CD8-positive, alpha-beta memory T cell (primary cell): ENCODE measurements at places on chromosomes 13 and 19.

GRCh38 chr19:15432018-15432494 lies 13.3 kb upstream of the AKAP8L start:
- DNase-seq, result no peak

GRCh38 chr19:41951686-41952172 lies 7.4 kb downstream of the RABAC1 start:
- peak; percentile 84 for DNase-seq

DNA sequence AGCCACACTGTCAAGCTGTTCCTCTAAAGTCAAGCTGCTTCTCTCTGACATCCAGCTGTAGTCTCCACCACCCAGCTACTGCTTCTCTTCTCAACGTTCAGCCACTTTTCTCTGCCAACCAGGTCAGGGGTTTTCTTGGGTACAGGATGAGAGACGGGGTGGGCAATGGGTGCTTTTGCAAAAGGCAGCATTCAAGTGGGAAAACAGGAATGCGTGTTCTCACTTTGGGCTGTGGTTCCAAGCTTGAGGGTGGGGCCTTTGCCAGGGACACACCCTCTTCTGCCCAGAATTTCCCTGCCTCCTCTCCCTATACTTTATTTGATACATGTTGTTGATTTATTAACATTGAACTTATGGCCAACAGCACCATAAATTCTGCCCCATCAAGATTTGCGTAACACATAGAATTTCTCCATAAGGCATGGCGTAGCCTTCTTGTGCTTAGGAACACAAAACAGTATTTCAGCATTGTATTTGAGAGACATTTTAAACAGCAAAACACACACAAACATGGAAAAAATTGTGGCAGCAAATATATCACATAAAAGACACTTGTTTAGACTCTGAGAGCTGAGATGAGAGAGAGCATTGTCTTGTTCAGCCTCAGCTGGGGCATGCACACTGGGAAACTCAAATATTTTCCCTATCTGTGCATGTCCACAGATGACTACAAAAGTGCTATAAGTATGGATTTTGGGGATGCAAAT lies 392.8 kb downstream of the SLITRK6 start:
- no peak for DNase-seq

GRCh38 chr19:22523940-22524339 lies 101.8 kb upstream of the ZNF98 start:
- DNase-seq, result no peak

GRCh38 chr13:40963927-40964326 lies 55.2 kb downstream of the ELF1 start:
- no peak for DNase-seq

GRCh38 chr13:113959198-113959597 lies 14.7 kb downstream of the C13orf46 start:
- DNase-seq, result no peak

GRCh38 chr19:6481541-6482342 lies at the start of gene DENND1C:
DENND1C (minus strand) TSS chr19:6481787; CDS start chr19:6481695, 92 bp downstream.
- DNase-seq, result peak; percentile 46

- DNase-seq, result no peak
These were observed 27.2 kb upstream of the ATP1A3 start for GRCh38 chr19:42021185-42021584.

- no peak for DNase-seq
These were observed 72.9 kb upstream of the GPR183 start for GRCh38 chr13:99379856-99380801.

DNA sequence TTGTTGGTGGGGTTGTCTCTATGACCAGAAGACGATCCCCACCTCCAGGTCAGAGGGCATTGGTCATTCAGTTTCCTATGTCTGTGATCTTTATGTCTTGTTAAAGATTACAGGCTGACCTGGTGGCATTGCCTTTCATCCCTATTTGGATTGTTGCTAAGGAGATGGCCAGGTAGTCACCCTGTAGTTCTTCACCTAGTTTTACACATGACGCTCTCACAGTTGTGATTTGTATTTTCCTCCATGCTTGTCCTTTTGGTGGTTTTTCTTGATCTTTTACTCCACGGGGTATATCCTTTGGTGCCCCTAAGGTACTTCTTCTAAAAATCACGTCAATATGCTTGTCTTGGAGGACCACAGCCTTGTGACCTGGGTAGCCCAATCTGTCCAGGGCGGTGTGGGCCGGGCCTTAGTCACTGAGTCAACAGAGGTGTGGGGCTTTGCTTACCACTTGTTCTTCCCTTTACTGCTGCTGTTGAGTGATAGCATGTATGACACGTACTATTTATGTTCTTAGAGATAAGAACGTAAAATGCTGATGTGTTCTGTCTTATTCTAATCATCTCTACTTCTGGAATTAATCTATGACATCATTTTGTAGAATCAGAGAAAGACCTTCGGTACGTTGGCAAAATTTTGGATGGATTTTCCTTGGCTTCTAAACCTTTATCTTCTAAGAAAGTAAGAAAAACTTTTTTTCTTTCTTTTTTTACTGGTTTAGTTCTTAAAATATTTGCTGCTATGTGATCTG lies 20.1 kb downstream of the GPATCH1 start:
- DNase-seq, result no peak

DNA sequence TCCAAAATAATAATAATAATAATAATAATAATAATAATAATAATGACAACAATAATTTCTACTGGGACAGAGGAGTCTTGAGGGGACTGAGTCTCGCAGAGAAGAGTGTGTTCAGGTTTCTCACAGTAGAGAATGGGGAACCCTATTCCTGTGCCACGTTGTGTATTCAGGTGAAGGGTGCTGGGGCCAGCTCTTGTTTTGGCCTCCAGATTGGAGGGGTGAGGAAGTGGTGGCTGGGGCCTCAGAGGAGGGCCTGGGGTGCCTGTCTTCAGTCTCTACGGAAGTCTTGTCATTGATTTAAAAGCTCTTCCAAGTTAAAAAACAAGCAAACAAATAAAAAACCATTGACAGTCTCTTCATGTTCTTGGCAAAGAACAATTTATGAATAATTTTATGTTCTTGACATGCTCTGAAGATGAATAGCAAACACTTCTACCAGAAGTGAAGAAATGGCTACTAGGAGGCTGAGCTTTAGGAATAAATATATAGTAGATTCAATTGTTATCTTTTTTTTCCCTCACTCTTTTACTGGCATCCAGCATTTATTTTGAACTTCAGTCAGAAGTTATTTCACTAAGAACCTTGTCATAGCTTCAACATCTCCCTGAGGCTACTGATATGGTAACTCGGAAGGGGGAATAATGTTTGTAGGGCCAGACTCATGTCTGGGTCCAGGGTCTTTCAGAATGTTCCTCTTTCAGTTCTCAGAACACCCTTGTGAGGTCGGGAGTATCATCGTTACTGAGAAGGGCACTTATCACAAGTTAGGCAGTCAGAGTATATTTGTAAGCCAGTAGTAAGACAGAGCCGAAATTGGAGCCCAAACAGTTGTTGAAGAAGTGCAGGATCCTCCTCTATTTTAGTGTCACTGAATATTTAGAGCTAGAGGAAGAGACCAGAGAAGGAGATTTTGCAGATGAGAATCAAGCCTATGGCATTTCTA lies 13.1 kb downstream of the LRCH1 start:
- no peak for DNase-seq

GRCh38 chr13:28532388-28533124 lies 37.6 kb upstream of the FLT1 start:
- DNase-seq, result no peak

GRCh38 chr13:50129081-50129705 lies 113.9 kb downstream of the KCNRG start:
- no peak for DNase-seq

- DNase-seq, result no peak
These were observed 12.3 kb downstream of the CIB3 start for GRCh38 chr19:16160943-16161560.

GRCh38 chr13:34031610-34032009 lies 213.7 kb downstream of the RFC3 start:
- no peak for DNase-seq

- DNase-seq, result no peak
These were observed 134.4 kb upstream of the TSC22D1 start for GRCh38 chr13:44710576-44710975.

- DNase-seq, result no peak
These were observed 135.3 kb upstream of the SLITRK5 start for GRCh38 chr13:87535911-87536310.

DNA sequence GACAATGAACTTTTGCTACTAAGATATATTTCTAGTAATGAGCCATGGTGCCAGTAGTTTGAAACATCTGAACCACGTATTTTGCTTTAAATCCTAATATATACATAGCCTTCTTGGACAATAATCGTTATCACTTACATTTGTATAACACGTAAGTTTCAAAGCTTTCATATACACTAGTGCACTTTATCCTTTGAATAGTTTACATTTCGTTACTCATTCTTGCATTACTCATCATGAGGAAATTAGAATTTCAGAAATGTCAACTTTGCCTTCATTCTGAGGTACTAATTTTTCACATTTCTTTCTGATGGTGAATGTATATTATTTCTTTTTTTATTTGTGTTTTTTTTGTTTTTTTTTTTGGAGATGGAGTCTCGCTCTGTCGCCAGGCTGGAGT lies 5.8 kb downstream of the KBTBD7 start:
- no peak for DNase-seq

DNA sequence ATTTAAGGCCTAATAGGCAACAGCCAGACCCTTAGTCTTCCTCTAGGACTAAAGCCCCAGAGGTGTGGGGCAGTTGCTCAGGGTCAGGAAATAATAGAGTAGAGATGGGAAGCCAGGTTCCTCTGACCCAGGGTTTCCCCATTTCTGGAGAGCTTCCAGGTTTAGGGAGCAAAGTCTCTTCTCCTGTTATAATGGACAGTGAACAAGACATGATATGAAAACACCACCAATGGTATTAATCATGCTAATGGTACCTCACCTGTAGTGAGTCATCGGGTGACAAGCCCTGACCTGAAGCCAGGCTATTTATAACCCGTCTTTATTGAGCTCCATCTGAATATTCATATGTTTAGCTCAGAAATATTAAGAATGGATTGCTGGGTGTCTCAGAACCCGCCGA lies 24.6 kb downstream of the BICRA start:
- no peak for DNase-seq

DNA sequence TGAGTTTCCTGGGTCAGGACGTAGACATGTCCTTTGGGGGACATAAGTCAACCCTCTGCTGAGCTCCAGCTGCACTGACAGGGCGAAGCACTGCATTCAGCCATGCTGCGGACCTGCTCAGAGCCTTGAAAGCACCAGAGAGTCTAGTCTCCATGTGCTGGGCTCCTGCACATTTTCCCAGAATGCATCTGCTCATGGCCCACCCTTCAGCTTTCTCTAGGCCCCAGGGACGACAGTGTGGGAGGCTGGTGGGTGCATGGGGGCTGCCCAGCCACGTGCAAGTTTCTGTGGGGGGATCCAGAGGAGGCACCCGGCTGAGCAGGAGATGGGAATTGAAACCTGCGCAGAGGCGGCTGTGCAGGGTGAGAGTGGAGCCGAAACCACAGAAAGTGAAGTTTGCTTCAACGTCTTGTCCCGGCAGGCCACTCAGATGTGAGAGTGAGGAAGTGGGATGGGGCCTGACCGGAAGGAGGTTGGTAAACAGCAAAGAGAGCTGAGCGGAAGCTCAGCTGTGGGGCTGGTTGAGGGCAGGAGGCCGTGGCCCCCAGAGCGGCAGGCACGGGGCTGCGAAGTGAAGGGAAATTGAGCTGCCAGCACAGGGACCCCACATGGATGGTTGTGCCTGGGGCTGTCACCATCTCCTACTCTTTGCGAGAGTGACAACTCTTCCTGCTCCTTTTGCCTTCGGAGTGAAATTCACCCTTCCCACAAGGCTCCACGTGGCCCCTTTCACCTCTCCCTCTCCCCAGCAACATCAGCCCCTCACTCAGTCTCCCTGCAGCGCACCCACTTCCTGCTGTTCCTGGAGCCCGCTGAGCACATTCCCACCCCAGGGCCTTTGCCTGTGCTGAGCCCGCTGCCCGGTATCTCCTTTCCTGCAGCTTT lies 11.8 kb downstream of the PGLS start:
- no peak for DNase-seq

DNA sequence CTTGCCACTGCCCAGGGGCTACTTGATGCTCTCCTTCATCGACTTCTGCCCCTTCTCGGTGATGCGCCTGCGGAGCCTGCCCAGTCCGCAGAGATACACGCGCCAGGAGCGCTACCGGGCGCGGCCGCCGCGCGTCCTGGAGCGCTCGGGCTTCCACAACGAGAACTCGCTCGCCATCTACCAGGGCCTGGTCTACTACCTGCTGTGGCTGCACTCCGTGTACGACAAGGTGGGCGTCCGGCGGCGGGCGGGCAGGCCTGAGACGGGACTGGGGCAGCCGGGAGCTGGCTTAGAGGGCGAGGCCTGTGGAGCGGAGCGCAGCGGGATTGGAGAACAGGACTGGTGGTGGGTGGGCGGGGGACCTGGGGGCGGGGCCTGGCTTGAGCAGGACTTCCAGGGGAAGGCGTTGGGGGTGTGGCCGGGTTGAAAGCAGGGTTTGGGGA lies 12.7 kb upstream of the PSMD8 start:
- peak; percentile 48 for DNase-seq

- no peak for DNase-seq
These were observed 26.9 kb downstream of the GAS6 start for GRCh38 chr13:113836768-113837559.

DNA sequence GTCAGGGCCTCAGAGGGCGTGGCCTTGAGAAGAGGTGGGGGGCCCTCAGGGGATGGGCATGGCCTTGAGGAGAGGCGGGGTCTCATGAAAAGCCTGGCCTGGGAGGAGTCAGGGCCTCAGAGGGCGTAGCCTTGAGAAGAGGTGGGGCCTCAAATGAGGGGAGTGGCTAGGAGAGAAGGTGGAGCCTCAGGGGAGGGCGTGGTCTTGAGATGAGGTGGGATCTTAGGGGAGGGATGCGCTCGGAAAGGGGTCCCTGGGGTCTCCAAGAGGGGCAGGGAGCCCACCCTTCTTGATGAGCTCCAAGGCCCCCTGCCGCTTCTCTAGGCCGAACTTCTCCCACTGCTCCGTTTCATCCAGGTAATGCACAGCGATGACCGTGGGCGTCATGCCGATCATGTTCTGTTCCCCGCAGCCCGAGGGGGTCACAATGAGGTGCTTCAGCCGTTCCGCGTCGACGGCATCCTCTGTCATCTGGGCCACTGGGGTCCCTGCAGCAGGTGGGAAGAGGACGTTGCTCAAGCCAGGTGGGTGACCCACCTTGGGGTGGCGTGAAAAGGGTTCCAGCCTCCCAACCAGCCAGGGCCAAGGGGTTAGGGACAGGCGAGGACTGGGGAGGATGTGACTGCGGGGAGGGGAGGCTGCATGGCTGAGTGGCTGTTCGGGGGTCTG lies 24.3 kb upstream of the TNFSF14 start:
- DNase-seq, result no peak

- DNase-seq, result no peak
These were observed 28.7 kb upstream of the KCTD15 start for GRCh38 chr19:33767898-33768413.

GRCh38 chr13:24716446-24716845 lies 36.2 kb downstream of the ATP12A start:
- DNase-seq, result no peak

DNA sequence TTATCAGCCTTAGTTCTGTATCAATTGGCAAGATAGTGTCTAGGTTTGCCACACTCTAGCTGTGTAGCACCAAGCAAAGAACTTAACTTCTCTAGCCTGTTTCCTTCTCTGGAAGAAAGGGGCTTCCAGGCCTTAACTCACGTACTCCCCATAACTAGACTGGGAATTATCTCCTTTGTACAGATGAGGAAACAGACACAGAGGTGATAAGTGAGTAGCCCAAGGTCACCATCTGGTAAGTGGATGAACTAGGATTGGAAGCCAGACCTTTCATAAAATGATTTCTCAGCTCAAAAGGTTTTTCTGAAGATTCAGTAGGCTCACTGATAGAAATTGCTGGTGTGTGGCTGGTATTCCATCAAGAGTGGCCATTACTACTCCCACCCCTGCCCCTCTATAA lies 3.1 kb downstream of the ZNF428 start:
- DNase-seq, result no peak
